ENCODE measurements at places on chromosomes 13 and 19.

GRCh38 chr13:20195801-20196200, 3.1 kb upstream of the GJB2 start:
- DNase-seq = no peak

- DNase-seq = no peak
Observed at GRCh38 chr13:108427355-108427754, 157.8 kb downstream of the TNFSF13B start.

DNA sequence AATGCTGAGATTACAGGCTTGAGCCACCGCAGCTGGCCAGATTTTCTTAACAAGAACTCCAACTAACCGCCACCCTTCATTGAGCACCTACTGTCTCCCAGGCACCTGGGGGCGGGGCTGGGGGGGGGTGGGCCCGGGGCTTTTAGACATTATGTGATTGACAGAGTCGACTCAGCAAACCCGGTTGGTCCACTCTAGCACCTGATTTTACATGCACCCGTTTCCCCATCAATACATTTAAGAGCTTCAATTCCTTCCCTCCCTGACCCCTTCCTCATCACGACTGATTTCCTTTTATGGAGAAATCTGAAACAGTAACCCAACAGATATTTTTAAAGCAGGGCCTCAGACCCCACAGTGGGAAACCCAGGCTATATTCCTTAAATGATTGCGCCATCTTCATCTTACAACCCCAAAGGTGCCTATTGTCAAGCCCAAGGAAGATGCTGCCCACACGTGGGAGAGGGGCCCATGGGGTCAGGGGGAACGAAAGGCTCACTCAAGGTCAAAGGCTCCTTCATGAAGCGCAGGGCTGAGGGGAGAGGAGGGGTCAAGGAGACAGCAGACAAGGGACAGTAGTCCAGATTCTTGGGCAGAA, 1.8 kb downstream of the INSR start:
- no peak for DNase-seq

DNA sequence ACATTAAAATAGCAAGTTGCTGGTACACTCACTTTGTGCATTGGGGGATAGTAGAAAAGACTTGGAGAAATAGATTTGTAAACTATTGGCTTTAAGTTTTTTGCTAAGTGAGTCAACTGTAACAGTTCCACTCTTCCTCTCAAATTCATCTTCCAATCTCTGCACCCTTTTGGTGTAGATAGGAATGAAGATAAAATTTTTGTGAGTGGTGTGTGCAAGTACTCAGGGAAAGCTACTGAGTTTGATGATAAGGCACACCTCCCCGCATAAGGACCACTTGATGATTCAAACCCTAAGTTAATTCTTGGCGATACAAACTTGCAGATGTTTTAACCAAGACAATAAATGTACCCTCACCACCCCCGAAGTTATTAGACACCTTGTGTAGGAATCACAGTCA, 168.3 kb upstream of the SLITRK1 start:
- no peak for DNase-seq

GRCh38 chr19:17534767-17535166, 20.7 kb upstream of the COLGALT1 start:
- DNase-seq = no peak

GRCh38 chr19:21491146-21491545, 14.3 kb upstream of the ZNF429 start:
- DNase-seq = no peak

DNA sequence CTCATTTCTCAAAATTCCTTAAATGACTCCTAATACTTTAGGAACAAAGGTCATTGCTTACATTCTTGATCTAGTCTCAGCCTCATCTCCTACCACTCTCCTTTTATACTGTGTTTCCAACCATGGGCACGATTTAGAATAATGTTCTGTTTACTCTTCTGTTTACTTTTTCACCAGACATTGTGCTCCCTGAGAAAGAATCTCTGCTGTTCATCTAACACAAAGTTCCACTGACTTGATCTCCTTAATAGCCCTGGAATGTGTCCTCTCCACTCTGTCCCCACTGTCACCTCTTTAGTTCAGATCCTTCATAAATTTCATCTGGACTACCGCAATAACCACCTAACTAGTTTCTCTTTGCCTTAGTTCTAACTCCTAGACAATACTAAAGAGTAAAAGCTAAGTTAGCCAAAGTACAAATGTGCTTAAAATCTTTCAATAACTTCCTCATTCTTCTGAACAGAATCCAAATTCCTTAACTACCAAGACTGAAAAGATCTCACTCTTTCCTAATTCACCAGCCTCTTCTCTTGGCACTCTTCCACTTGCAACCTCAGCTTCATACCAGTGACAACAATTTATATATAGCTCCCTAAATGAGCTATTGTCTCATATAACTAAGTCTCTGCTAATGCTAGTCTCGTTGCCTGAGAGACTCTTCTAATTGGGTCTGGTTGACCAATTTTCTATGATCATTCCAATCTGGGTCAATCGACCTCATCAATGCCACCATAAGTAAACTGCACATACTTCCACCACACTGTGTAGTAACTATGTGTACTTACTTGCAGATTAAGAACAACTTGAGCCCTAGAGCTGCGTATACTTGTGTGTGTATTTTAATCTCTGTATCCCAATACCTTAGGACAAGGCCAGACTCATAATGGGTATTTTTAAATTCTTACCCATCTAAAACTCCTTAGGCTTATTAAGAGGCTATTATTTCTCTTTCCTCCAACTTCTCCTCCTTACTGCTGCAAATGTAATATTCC, 179.9 kb downstream of the VWA8 start:
- DNase-seq = peak; percentile 57

- peak; percentile 35 for DNase-seq
Observed at GRCh38 chr19:46478356-46478986, 7.1 kb upstream of the PNMA8A start.

DNA sequence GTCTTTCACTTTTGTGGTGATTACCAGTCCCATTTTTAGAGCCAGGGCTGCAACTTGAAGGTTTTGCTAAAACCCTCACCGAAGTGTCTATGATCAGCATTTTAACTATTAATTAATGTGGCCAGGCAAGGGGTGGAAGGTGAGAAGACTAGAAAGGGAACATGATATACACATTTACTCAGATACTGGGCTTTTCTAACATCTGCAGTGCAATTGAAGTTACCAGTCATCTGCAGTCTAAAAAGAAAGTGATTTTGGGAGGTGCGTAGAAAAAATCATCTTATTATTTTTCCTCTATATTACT, 481 bp downstream of the ALOX5AP start:
- no peak for DNase-seq

DNA sequence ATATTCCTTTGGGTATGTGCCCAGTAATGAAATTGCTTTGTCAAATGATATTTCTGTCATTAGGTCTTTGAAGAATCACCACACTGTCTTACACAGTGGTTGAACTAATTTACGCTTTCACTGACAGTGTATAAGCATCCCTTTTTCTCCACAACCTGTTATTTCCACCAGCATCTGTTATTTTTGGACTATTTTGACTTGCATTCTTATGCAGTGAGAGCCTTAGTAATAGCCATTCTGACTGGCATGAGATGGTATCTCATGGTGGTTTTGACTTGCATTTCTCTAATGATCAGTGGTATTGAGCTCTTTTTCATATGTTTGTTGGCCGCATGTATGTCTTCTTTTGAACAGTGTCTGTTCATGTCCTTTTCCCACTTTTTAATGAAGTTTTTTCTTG, 92.0 kb upstream of the SPATA13 start:
- DNase-seq = no peak

GRCh38 chr19:41696402-41697197, 8.5 kb upstream of the CEACAM7 start:
- DNase-seq = no peak

DNA sequence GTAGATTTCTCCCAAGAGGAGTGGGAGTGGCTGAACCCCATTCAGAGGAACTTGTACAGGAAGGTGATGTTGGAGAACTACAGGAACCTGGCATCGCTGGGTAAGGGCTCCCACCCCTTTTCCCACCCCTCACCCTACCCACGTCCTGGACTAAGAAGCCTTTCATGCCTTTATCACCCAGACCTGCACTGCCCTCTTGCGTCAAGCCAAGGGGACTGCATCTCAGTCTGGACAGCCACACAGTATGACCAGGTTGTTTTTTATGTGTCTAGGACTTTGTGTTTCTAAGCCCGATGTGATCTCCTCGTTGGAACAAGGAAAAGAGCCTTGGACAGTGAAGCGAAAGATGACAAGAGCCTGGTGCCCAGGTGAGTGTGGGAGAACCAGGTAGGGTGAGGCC, 8.8 kb downstream of the ZFP28 start:
- DNase-seq = no peak

- DNase-seq = no peak
Observed at GRCh38 chr19:41297628-41298347, 12.2 kb upstream of the CCDC97 start.

GRCh38 chr19:17095141-17095919, 19.8 kb downstream of the MYO9B start:
- DNase-seq = no peak

- peak; percentile 76 for DNase-seq
Observed at GRCh38 chr19:54473071-54473891, at the start of gene CDC42EP5. Gene CDC42EP5 (minus strand): TSS chr19:54473296. CDS start chr19:54465547, 7,749 bp downstream.

GRCh38 chr13:63983366-63983765, 2567.7 kb upstream of the PCDH20 start:
- DNase-seq = no peak

DNA sequence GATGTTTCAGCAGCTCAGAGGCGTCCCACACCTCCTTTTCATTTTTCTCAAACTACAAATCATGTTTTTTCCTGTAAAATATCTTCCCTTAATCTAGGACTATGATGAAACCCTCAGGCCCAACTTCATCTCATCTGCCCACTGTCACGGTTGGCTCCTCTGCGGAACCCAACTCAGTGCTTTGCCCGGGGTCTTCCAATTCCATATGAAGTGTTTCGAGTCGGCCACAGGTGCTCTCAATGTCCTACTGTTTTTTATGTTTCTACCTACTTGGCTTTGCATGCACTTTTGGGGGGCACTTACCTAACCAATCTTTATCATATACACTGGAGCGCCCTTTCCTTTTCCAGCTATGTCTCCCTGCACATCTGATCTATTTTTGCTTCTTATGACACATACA, 28.1 kb downstream of the COL4A1 start:
- DNase-seq = no peak

- DNase-seq = no peak
Observed at GRCh38 chr19:10912619-10913018, 15.8 kb downstream of the YIPF2 start.

- DNase-seq = no peak
Observed at GRCh38 chr13:61546911-61547310, 131.3 kb upstream of the PCDH20 start.

DNA sequence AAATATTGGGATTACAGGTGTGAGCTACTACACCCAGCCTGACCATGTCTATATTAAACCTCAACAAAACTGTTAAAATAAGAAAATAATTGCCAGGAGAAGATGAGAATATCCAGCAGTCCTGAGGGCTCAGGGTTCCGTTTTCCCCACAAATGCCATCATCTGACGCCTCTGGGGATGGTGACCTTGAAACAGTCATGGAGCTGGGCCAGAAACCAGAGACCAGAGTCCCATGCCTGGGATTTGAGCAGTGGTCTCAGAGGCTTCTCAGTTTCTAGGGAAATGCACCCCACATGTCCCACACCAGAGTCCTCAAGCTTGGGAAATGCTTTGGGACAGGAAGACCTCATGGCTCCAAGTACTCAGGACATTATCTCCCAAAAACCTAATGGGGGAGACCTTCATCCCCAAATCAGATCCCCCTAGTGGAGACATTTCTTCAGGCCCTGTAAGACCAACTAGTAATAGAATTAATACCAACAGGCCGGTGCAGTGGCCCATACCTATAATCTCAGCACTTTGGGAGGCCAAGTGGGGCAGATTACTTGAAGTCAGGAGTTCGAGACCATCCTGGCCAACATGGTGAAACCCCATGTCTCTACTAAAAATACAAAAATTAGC, 2.9 kb upstream of the MAP1S start:
- DNase-seq = no peak

DNA sequence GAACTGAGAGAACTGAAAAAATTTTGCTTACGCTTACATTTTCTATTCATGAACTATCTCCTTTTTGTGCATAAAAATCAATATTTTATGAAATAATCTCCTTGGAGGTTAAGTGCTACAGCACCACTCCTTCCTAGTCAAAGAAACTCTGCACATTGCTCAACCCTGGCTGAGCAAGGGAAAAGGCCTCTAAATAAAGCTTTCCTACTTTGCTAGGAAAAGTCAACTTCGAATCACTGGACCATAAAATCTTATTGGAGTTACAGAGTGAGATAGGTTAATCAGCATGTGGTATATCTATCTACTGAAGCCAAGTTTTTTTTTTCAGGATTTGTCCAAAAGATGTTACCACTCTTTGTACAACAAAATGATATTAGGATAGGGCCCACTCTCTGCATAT, 57.5 kb upstream of the HMGB1 start:
- no peak for DNase-seq

DNA sequence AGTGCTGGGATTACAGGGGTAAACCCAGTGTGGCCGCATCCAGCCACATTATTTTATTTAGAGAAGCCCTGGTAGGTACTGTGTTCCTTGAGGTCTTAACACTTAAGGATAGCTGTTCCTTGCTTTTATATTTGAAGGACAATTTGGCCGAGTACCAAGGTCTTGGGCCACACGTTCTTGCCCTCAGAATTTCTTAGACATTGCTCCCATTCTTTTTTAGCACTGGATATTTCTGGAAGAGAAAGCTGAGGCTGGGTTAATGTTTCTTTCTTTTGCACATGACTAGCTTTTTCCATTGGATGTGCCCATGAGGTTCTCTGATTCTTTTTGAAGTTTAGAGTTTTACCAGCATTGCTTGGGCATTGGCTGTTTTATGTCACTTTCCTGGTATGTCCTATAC, 5.5 kb upstream of the RNF113B start:
- DNase-seq = no peak

- DNase-seq = no peak
Observed at GRCh38 chr13:113297370-113298042, 467 bp downstream of the LAMP1 start.

DNA sequence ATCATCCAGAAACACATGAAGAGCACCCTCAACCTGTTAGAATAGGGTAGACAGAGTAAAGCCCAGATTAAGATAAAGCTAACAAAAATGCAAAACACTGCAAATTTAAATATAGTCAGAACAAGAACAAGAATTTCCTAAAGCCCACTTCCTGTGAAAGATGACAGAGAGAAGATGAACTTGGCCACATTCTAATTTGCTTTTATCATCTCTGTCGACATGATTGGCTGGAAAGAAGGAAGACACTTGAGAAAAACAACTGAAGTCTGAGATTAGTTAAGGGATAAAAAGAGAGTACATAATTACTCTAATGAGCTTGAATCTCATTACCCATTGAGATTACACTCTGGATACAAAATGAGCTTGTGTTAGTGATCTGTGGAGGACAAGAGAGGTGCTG, 537.6 kb downstream of the KLF5 start:
- DNase-seq = no peak

- DNase-seq = no peak
Observed at GRCh38 chr19:4208385-4209094, 20.8 kb upstream of the EBI3 start.

DNA sequence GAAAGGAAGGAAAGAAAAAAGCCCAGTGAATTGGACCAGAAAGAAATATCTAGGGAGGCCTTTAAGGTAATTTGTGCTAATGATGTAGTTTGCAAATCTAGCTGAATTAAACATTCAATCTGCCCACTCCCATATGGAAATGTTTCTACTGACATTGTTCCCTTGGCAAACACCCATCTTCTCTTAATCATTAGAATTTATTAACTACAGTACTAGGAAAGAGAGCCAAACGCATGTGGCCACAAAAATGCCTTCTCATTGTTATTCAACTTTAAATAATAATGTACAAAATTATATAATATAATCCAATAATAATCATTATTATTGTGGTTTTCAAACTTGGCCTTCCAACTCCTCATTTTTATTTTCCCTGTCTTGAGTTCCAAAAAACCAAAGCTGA, 234.7 kb downstream of the NHLRC3 start:
- no peak for DNase-seq

Data from COLO829 (cell line).